ENCODE measurements at places on chromosomes 1 and 21. TPM values are rescaled to one million over a fixed set of nuclear protein-coding genes. Genes with fewer than 3 reads are reported as not detected.
A peak's percentile ranks its signal among the peaks of the same experiment; 100 is the strongest.

- peak; percentile 77 for DNase-seq
These were observed 24.2 kb downstream of the TMEM51 start for GRCh38 chr1:15177710-15178166.

DNA sequence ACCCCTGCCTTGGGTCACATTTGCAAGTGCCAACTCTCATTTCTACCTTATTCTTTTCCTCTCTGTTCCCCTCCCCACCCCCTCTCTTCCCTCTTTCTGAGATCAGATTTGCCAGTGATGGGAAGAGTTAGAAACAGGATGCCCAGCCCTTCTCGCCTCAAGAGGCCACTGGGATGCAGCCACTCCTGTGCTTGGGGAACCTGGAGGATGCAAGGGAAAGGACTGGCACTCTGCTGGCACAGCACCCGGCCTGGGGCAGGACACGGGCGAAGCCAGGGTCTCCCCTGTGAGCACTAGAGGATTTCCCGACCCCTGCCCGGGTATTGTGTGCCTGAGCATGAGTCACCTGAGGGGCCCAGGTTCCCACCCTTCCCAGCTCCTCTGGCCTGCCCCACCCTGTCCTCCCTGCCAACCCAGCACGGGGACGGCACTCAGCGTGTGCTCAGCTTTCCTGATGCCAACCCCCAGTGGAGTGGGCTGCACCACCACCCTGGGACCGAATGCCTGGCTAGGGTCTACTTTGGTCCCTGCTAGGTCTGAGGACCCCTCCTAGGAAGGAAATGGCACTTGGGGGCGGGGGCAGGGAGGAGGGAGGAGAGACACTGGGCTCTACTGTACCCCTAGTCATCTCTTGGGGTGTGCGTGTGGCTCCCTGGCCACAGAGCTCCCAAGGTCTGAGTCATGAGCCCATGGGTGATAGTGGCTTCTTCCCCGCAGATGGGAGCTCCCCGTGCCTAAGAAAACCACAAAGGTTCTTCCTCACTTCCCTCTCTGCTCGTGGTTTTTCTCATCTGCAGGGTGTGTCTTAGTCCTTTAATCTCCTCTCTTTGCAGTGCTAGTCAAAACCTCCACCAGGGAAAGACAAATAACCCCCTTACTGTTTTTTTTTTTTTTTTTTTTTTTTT is 12.4 kb downstream of the LMNA start:
- DNase-seq, result peak; percentile 64

Gene FCRL2
- not detected for total RNA-seq

DNA sequence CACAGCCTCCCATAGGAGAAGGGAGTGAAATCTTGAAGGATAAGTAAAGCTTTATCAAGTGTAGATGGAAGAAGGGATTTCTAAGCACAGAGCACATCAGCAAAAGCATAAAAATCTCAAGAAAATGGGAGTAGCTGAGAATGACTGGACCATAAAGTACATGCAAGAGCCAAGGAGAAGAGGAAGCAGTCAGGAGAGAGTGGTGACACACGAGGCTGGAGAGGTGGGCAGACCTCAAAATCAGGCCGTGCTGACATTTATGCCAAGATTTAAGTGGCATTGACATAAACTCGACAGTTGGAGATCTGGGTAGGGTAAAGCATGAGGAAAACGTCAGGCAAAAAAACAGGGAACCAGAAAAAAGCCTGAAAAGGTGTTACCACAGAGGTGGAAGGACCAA is 62.3 kb downstream of the GFI1 start:
- no peak for DNase-seq

Gene SCAF4
- total RNA-seq, result 5.3 TPM

- peak; percentile 63 for DNase-seq
These were observed 801 bp downstream of the TRAF5 start for GRCh38 chr1:211327346-211327921.

All from dermis blood vessel endothelial cell (primary cell).